ENCODE measurements at places on chromosomes 11 and 22.

- no peak for DNase-seq
These were observed 93.4 kb upstream of the BIRC3 start for GRCh38 chr11:102223859-102224258.

DNA sequence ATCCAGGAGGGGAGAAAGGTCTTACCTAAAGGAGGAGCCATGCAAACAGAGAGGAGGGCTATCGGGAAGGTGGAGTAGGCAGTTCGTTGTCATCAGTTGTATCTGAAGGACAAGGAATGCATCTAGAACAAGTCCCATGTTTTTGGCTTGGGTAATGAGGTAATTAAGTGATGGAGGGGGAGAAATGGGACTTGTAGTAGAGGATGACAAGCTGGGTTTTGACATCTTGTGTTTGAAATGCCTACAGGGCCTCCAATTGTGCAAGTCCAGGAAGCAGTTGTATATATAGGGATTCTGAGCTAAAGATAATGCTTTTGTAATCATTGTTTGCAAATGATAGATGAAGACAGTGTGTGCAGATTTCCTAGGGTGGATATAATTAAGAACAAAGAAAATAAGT, 622.8 kb downstream of the NTM start:
- no peak for DNase-seq

DNA sequence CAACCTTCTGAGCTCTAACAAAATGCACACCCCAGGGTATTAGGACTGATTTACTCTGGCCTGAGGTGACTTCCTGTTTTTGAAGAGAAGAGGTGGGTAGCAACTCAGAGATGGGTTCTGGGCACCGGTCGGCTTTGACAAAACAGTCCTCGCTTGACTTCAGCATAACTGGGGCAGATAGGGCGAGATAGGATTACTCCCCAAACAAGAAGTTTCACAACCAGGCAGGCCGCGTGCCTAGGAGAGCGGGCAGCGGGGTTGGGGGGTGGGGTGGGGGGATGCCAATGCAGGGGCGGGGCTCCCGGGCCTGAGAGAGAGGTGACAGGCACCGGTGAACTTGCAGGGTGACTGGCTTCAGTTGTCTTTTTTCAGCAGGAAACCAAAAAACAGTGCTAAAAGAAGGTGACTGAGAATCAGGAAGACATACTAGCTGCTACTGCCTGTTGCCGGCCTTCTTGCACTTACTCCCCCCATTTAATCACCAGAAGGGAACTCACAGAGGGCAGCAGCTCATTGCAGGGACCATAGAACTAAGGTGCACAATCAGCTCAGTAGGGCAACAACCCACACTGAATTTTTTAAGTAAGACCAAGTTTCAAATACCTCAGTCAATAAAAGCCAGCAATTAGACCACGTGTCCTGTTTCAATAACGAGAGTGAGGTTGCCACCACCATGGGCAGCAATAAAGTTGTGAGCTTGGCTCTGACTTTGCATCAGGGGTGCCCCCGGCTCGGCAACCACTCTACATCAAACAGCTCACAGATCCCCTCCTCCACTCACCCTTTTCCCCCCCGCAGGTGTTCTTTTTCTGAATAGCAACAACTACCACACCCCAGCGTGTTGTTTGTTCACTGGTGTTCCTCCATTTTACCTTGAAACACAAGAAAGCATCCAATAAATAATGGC, 37.2 kb upstream of the ETS1 start:
- no peak for DNase-seq

- DNase-seq: no peak
These were observed 18.5 kb downstream of the CLDN5 start for GRCh38 chr22:19505735-19506126.

GRCh38 chr11:73980001-73980961, 2.4 kb downstream of the UCP2 start:
- DNase-seq: no peak

DNA sequence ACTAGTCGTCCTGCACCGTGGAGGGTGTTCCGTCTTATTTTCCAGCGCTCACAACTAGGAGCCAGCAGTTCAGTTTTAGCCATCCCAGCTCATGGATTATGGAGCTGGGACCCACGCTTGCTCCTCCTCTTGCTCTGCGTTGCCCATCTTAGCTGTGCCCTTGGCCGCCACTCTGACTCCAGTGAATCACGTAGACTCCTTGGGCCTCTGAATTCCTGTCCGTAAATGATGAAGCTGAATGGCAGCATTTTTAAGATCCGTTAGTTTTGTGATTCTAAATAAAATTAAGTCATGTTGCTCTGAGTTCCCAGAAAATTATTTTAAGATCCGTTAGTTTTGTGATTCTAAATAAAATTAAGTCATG, 23.8 kb downstream of the BCR start:
- no peak for DNase-seq

DNA sequence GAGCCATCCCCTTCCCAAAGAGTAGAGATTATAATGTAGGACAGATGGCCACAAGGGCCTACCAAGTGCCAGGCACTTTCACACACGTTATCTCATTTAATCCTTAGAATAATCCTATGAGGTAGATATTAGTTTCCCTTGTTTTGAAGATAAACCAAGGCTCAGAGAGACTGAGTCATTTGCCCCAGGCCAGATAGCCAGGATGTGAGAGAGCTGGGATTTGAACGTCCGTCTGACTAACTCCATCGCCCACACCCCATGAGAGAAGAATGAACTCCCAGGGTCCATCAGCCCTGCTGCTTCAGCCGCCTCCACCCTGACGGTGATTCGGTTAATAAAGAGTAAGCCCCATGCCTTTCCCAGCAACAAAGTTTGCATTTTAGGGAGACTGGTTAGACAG, 10.7 kb downstream of the PRG3 start:
- no peak for DNase-seq

DNA sequence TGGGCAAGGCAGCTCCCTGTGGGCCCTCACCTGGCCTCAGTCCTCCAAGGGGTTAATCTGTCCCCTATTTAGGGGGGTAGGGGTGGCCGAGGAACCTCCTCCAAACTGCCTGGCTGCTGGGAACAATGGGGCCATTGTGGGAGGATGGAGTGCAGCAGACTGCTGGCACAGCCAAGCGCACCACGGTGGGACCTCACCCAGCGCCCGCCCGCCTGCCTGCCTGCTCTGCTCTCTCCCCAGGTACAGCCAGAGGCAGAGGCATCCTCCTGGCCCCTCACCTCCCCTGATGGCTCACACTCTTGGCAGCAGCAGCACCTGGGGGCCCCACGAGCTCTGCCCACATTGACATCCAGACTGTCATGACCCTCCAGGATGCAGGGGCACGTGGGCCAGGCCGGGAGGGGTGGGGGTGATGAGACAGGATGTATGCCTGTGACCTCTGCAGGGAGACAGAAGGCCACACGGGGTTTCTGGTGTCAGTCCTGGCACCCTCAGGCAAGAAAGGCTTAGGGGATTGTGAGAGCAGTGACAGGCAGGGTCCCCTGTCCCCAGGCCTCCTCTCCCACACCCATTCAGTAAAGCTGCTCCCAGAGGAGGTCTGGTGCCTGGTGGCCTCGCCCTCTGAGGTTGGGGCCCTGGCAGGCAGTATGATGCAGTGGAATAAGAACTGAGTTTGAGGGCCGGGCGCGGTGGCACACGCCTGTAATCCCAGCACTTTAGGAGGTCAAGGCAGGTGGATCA, 11.4 kb downstream of the BCL9L start:
- DNase-seq: no peak

DNA sequence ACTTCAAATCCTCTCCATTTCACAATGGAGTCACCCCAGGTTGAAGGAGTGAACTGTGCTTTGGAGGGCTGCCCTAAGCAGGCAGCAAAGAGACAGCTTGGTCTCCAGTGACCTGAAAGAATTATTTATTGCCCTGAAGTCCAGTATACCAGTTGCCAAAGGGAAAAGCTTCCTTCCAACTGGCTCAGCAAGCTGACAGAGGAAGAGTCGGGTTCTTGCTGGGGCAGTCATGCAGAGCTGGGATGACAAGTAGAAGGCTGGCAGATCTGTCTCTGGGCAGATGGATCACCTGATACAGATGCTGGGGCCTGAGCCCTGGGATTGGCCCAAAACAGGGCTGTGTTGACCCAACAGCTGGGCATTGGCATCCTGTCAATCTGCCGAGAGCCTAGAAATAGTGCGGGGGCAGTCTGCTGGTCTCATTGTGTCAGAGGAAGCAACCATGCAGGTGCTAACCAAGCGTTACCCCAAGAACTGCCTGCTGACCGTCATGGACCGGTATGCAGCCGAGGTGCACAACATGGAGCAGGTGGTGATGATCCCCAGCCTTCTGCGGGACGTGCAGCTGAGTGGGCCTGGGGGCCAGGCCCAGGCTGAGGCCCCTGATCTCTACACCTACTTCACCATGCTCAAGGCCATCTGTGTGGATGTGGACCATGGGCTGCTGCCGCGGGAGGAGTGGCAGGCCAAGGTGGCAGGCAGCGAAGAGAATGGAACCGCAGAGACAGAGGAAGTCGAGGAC, at the start of gene THRSP:
TSS of gene THRSP (plus strand) at position 422 of the 742 bp plus-strand sequence. CDS start at position 443, 21 bp downstream.
- DNase-seq: no peak

- DNase-seq: no peak
These were observed 16.0 kb downstream of the TXN2 start for GRCh38 chr22:36465232-36466021.

GRCh38 chr11:69353696-69354544, 60.0 kb downstream of the MYEOV start:
- no peak for DNase-seq

DNA sequence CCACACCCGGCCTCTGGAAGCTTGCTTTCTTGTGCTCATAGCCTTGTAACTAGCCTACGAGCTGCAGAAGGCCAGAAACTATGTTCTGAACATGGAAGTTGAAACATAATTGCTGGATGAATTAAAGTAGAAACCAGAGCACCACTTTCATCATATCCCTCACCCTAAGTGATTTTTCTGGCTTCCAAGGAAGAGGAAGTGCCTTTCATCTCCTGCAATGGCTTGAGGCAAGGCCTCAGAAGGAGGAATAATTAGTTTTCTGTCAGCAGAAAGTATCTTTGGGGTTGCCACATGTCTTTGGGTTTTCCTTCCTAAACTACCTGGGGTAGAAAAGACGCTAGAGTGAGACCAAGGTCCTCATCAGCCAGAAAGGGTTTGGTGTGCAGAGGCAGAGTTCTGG, 14.5 kb downstream of the RPL27A start:
- no peak for DNase-seq

GRCh38 chr11:41189701-41190436, 269.6 kb downstream of the LRRC4C start:
- DNase-seq: no peak

GRCh38 chr11:71373791-71374454, 74.3 kb downstream of the DHCR7 start:
- no peak for DNase-seq

GRCh38 chr11:118175993-118176777, at the start of gene SCN2B:
SCN2B (minus strand) TSS chr11:118176639; CDS start chr11:118176431, 208 bp downstream.
- no peak for DNase-seq

DNA sequence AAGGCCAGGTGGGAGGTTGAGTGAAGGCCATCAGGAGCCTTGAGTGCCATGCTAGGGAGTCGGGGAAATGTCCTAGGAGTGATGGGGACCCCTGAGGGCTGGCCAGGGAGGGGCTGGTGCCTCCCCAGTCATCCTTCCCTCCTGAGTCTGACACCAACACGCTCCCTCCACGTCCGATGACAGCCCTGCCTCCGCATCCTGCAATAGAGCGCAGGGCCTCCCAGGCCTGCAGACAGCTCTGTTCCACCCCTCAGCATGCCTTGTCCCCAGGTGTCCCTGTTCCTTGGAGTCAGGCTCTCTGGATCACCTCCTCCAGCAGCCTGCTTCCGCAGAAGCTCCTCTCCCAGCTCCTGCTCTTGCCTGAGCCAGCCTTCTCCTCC, 3.1 kb downstream of the RAC2 start:
- no peak for DNase-seq

DNA sequence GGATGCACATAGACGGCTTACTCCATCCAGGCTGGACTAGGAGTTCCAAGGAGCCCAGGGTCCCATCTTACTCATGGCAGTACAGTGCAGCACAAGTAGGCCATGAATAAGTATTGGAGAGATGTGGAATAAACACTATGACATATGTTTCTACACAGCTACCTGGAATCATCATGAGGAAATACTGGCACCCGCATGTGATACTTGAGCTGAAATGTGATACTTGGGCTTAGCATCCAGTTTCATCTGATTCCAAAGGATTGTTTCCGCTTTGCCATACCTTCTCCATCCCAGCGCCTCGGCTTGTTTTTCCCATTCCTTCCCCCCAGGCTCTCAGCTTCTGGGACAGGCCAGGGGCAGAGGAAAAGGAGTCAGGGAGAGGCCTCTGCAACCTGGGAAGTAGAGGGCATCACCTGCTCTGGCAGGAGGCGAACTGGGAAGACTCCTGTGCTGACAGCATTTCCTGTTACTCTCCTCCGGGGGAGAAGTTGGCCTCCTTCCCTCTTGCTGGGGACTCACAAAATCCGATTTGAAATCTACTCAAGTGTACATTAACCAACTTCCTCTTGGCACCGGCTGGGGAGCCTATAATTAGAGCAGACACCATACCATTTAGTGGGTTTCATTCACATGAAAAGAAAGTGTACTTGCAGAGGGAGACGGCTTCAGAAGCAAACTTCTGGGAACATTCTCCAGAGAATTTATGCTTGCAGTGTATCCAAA, 187.8 kb downstream of the MIAT start:
- DNase-seq: no peak

DNA sequence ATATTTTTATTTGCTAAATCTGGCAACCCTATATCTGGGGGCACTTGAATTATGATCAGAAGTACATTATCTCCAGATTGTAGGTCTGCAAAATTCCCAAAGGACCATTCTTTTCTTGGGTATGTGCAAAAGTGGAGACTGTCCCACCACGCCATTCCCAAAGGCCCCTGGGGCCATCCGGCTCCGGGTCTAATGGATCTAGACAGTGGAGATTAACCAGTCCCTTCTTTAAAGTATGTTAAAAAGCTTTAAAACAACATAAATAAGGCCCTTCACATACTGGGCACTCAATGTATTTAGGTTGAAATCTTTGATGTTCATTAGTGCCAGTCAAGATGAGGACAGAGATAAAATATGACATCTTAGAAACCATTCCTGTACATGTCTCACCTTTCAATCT, 124.1 kb downstream of the MAML2 start:
- DNase-seq: no peak

- no peak for DNase-seq
These were observed 261.4 kb downstream of the DDX10 start for GRCh38 chr11:108926171-108926840.

GRCh38 chr11:58837707-58838388, 6.7 kb downstream of the GLYATL2 start:
- DNase-seq: no peak

GRCh38 chr11:132595711-132596134, 936.6 kb downstream of the OPCML start:
- no peak for DNase-seq

GRCh38 chr11:92826136-92826535, 143.3 kb upstream of the MTNR1B start:
- no peak for DNase-seq

All from WTC11 (cell line).